Hair follicular keratinocyte (primary cell): ENCODE measurements at places on chromosomes 4 and X. TPM values are rescaled to one million over a fixed set of nuclear protein-coding genes. Genes with fewer than 3 reads are reported as not detected.

MAGEB2 gene
- total RNA-seq: not detected in 2 replicates

NHS gene
- 3.4 and 3.7 TPM in 2 replicates for total RNA-seq

PRDM8 gene
- 8.0 and 11.0 TPM in 2 replicates for total RNA-seq

GPR119 gene
- total RNA-seq: not detected in 2 replicates

TASL gene
- not detected in 2 replicates for total RNA-seq

TLR1 gene
- total RNA-seq: 0.61 and 2.4 TPM in 2 replicates

NMU gene
- total RNA-seq: 0.78 and 3.8 TPM in 2 replicates

TSPAN5 gene
- 39.5 and 55.4 TPM in 2 replicates for total RNA-seq

GSPT2 gene
- 3.0 and 3.4 TPM in 2 replicates for total RNA-seq

GPC4 gene
- total RNA-seq: 2.0 and 4.2 TPM in 2 replicates

TGIF2LX gene
- total RNA-seq: not detected in 2 replicates

PDE6B gene
- 0.11 and 3.3 TPM in 2 replicates for total RNA-seq

RBM47 gene
- total RNA-seq: 9.9 and 10.6 TPM in 2 replicates

PRR32 gene
- total RNA-seq: not detected in 2 replicates

MUC7 gene
- total RNA-seq: not detected in 2 replicates

HS3ST1 gene
- 0.72 and 0.94 TPM in 2 replicates for total RNA-seq

TKTL2 gene
- total RNA-seq: not detected in 2 replicates

SETD7 gene
- total RNA-seq: 22.9 and 26.6 TPM in 2 replicates

MBNL3 gene
- total RNA-seq: 6.8 TPM in 2 replicates

HNRNPH2 gene
- 35.5 and 40.4 TPM in 2 replicates for total RNA-seq

PCDH10 gene
- not detected in 2 replicates for total RNA-seq

TECRL gene
- not detected in 2 replicates for total RNA-seq

TMPRSS11F gene
- not detected in 2 replicates for total RNA-seq

PDCL2 gene
- not detected in 2 replicates for total RNA-seq

AREG gene
- total RNA-seq: 1,201 and 2,086 TPM in 2 replicates

PPEF2 gene
- not detected in 2 replicates for total RNA-seq

BEX3 gene
- 132 and 200 TPM in 2 replicates for total RNA-seq

ELK1 gene
- 27.4 and 34.1 TPM in 2 replicates for total RNA-seq

XKRX gene
- 0.08 and 0.16 TPM in 2 replicates for total RNA-seq

CXCL13 gene
- total RNA-seq: not detected in 2 replicates

NSUN7 gene
- 0.16 and 0.34 TPM in 2 replicates for total RNA-seq

USP53 gene
- 16.5 and 27.1 TPM in 2 replicates for total RNA-seq

UGT2B10 gene
- total RNA-seq: not detected in 2 replicates

SPANXN4 gene
- total RNA-seq: not detected in 2 replicates

CCSER1 gene
- total RNA-seq: 0.19 and 0.39 TPM in 2 replicates

ZNF157 gene
- 0.19 TPM in 1 of 2 replicates, not detected in the other for total RNA-seq

TDO2 gene
- total RNA-seq: not detected in 2 replicates

LDB2 gene
- total RNA-seq: not detected in 2 replicates

ANXA10 gene
- total RNA-seq: not detected in 2 replicates

ZFYVE28 gene
- total RNA-seq: 0.23 and 0.31 TPM in 2 replicates
